ENCODE measurements at places on chromosomes 5 and 9. TPM values are rescaled to one million over a fixed set of nuclear protein-coding genes. Genes with fewer than 3 reads are reported as not detected.

GRCh38 chr9:108162664-108163063 is 673.1 kb upstream of the KLF4 start:
- H3K36me3 ChIP-seq, result no peaks in the 10 kb centered on the region
- DNase-seq, result no peak
- no peak overlapping the region for H3K4me3 ChIP-seq
- no peaks in the 10 kb centered on the region for H3K4me1 ChIP-seq
- no peaks in the 10 kb centered on the region for H3K27me3 ChIP-seq
- H3K27ac ChIP-seq, result no peak overlapping the region

DNA sequence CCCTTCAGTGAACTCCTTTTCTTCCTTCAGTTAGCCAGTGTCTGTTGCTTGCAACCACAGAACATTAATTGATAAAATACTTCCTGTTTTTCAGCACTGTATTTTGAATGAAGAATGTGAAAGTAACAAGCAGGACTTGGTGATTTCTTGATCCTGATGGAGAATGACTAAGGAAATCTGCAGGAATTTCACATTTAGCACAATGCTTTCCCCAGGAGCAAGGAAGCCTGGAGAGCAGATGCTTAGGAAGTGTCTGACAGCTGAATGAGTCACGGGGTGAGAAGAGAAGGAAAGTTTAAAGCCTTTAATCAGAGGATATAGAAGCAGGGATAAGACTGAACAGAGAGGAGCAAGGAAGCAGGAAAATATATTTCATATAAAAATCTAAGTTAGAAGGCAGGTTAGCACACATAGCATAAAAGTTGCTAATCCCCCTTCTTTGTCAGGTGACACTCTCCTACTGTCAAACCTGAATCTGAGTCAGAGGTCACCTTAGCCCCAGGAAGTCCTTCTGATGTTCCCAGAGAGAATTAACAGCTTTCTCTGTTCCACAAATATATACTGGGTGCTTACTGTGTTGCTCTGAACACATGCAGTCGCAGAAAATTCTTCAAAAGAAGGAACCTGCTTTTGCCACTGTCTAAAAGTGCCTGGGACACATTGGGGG is 59.7 kb downstream of the GNA14 start:
- peaks cover 50% of the 10 kb centered on the region for H3K4me1 ChIP-seq
- no peak for DNase-seq
- peaks cover 3% of the 10 kb centered on the region for H3K36me3 ChIP-seq
- H3K27ac ChIP-seq, result peak overlapping the region; percentile 67

DNA sequence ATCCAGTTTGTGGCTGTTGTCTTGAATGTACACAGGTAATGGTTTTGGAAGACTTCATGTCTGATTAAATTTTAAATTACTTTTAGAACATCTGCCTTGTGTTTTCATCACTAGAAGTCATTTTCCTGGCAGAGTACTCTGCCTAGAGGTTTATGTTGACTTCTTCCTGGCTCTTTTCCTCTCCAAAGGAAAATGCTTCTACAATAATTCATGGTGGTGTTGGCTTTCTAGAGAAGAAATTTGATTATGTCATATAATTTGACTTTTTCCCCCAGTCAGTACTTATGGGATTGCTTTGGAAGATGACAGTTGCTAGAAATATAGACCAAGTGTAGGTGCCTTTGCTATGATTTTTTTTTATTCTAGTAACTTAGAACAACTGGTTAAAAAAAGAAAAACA is 46.8 kb downstream of the F2RL2 start:
- DNase-seq, result no peak
- peaks cover 24% of the 10 kb centered on the region for H3K4me1 ChIP-seq
- no peak overlapping the region for H3K27ac ChIP-seq
- no peaks in the 10 kb centered on the region for H3K36me3 ChIP-seq

GRCh38 chr5:178282391-178282790 is 49.8 kb upstream of the PHYKPL start:
- peaks cover 4% of the 10 kb centered on the region for H3K36me3 ChIP-seq
- no peak for DNase-seq
- no peaks in the 10 kb centered on the region for H3K4me1 ChIP-seq
- H3K4me3 ChIP-seq, result no peak overlapping the region
- H3K27ac ChIP-seq, result no peak overlapping the region
- peaks cover 10% of the 10 kb centered on the region for H3K27me3 ChIP-seq

DNA sequence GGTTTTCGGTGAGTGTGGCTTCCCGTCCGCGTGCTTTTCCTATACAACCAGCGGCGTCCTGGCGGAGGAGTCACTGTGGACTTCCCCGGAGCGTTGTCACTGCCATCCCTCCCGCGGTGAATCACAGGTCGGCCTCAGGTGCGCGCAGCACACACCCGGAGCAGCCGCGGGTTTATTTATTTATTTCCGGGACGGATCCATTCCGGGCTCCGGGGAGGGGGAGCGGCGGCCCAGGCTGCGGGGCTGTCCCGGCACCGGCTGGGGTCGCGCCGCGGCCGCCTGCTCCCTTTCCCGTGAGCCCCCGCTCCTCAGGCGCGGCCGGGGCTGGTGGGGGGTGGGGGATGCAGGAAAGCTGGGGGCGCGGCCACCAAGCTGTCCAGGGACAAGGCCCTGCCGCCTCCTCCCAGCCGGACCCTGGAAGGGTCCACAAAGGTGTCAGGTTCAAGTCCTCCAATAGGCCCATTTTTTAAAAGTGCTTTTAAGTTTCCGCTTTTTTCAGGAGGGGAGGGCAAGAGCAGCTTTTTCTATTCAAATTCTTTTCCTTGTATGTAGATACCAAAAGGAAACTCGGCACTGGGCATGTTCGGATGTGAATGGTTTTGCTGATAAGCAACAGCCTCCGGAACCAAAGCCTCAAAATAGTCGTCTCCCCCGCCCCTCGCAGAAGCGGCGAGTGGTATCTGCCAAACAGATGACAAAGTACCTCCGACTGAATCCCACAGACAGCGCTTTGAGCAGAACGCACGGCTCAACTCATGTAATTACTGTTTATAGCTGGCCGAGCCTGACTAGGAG is 192.5 kb downstream of the CD180 start:
- peaks cover 72% of the 10 kb centered on the region for H3K4me1 ChIP-seq
- peak overlapping the region; percentile 97 for H3K27ac ChIP-seq
- H3K4me3 ChIP-seq, result peak overlapping the region; percentile 87

GRCh38 chr5:9834871-9835770 is 205.0 kb upstream of the TAS2R1 start:
- no peak overlapping the region for H3K4me3 ChIP-seq
- no peaks in the 10 kb centered on the region for H3K27me3 ChIP-seq
- peak; percentile 8 for DNase-seq
- H3K4me1 ChIP-seq, result peaks cover 17% of the 10 kb centered on the region
- no peaks in the 10 kb centered on the region for H3K36me3 ChIP-seq

The CCNO gene
- 0.15 TPM for total RNA-seq

The CAPSL gene
- total RNA-seq, result not detected

The TOR4A gene
- total RNA-seq, result 37.7 TPM
